Forelimb muscle (tissue), 1 donor: ENCODE measurements at places on chromosomes 7 and 10. TPM values are rescaled to one million over a fixed set of nuclear protein-coding genes. Genes with fewer than 3 reads are reported as not detected.

The DPY19L1 gene
- 16.7 TPM for polyA plus RNA-seq

DNA sequence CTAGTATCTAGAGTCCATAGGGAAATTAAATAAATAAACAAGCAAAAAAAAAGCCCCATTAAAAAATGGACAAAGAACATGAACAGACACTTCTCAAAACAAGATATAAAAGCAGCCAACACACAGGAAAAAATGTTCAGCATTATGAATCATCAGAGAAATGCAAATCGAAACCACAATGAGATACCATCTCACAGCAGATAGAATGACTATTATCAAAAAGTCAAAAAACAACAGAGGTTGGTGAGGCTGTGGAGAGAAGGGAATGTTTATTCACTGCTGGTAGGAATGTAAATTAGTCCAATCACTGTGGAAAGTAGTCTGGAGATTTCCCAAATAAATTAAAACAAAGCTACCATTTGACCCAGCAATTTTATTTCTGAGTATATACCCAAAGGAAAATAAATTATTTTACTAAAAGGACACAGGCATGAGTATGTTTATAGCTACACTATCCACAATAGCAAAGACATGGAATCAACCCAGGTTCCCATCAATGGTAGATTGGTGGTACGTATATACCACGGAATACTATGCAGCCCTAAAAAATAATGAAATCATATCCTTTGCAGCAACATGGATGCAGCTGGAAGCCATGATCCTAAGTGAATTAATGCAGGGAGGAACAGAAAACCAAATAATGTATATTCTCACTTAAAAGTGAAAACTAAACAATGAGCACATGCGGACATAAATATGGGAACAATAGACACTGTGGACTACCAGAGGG lies 366.5 kb upstream of the SEMA3C start:
- no peak for DNase-seq

DNA sequence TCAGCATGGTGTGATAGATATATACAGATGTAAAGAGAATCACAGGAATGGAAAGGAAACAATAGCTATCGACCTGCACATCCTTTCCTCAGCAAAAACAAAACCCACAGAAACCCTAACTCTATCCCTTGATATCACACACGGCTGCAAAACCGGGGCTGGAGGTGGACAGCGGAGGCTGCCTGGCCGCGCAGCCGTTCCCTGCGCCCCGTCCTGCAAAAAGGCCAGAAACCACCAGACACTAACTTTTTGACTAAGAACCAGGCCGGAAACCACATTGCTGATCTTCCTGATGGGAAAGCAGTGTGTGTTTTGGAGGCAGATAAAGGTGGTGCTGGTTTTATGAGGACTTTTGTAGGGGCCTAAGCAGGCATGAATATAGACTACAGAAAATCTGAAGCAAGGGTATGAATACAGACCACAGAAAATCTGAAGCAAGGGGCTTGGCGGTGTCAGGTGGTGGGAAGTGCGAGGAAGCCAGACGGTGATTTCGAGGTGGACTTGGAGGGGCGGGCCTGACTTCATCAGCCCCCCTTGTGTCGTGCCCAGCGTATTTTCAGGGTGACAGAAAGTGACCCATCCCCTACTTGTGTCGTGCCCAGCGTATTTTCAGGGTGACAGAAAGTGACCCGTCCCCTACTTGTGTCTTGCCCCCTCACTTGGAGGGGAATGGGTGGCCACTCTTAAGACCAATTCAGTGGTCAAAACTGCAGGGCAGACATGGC lies 123.3 kb downstream of the WDR37 start:
- DNase-seq: no peak

The RPEL1 gene
- not detected for polyA plus RNA-seq
